ENCODE measurements at places on chromosomes 1 and 21.

DNA sequence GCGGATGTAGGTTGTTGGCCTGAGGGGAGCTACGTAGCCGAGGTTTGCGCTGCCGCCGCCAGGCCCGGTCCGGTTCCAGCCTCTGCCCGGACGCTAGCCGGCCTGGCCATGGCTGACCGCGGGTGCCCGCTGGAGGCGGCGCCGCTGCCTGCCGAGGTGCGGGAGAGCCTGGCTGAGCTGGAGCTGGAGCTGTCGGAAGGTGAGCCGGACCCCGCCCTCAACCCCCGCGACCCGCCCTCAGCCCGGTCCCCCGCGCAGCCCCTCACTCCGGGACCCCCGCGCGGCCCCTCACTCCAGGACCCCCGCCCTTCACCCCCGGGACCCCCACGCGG is 299 bp downstream of the DIP2A start:
- DNase-seq: no peak

DNA sequence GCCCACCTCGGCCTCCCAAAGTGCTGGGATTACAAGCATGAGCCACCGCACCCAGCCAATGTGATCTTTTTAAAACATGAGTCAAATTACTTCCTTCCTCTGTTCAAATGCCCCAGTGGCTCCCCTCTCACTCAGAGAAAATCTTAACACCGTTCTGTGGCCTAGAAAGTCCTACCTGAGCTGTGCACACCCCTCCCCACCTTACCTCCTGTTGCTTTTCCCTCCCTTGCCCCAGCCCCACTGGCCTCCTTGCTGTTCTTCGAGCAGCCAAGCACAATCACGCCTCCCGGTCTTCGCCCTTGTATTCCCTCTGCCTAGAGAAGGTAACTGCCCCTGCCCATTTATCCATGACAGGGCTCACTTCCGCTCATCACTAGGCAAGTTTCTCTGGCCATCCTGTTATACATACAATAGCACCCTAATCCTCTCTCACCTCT is 62.6 kb upstream of the RPL11 start:
- no peak for DNase-seq

DNA sequence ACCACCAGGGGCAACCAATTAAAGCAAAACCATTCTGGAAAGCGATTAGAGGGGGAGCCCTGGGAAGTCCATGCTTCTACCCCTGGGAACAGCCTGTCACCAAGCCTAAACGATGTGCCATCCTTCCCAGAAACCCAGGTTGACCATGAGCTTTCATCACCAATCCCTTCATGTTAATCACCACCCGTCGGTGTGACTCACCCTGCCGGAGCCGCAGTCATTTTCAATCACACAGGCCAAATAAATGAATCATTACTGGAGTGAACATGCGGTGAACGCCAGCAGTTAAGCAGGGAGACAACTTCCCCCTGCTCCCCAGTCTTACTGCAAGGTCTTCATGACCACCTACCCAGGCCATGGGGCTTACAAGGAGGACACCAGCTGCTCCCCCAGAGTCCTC is 308.8 kb downstream of the AJAP1 start:
- DNase-seq: no peak

DNA sequence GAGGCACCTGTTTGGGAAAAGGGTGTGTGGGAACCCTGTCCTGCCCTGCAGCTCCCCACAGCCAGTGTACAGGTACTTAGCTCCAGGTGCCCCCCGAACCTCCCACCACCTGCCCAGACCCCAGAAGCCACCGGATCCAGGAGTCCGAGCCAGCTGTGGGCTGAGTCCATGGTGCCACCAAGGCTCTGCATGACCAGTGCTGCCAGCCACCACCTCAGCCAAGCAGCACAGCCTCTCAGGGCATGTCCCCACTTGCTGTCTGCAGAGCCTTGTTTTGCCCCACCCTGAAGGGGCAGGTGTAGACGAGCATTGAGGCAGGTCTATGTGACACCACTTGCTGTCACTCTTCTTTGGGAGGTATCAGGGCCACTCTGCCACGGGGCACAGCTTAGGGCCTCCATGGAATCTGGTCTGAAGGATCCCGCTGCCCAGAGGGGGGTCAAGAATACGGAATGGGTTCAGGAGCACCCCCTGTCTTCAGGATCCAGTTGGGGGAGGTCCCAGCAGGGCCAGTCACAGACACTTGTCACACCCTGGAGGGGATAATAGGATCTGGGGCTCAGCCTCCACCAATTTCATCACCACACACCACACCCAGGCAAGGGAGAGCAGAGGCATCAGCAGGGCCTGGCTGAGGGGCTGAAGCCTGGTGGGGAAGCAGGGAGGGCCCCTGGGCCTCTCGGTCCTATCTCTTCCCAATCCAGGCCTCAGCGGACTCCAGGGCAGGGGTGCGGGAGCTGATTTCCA is 27.7 kb downstream of the ARHGEF19 start:
- DNase-seq: no peak

DNA sequence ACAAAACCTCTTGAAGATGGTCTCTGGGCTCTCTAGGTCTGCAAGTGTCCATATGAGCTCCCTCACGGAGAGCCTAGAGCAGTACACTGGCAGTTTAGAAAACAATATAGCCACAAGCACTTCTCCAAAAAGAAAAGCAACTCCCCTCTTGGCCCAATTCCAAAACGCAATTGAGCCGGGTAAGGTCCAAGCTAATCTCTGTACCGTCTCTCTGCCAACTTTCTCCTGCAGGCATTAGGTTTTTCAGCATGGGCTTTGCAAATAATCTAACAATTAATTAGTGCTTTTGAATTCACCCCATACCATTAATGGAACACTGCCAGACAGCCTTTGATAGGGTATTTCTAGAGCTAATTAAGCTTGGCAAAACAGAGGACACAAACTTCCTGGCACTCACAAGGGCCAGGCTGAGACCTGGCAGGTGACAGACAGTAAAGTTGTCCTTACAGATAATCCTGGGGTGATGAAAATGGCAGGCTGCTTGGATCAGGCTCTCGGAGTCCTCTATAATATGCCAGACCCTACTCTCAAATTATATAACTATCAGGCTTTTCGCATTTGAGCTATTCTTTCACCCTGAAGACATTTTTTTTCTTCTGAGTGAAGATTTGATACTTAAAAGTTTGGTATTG is 39.8 kb downstream of the TGFBR3 start:
- peak; percentile 36 for DNase-seq
